B cell (primary cell): ENCODE measurements at places on chromosomes 6 and 20.

GRCh38 chr6:21972516-21972915, 324.3 kb downstream of the PRL start:
- no peak for DNase-seq
- no peak overlapping the region for H3K4me3 ChIP-seq
- no peaks in the 10 kb centered on the region for H3K4me1 ChIP-seq
- H3K27me3 ChIP-seq, result no peaks in the 10 kb centered on the region

GRCh38 chr6:121886223-121886830, 450.9 kb downstream of the GJA1 start:
- H3K27me3 ChIP-seq, result no peaks in the 10 kb centered on the region
- no peak overlapping the region for H3K4me3 ChIP-seq
- DNase-seq, result no peak
- H3K36me3 ChIP-seq, result no peaks in the 10 kb centered on the region
- H3K27ac ChIP-seq, result no peak overlapping the region
- H3K4me1 ChIP-seq, result no peaks in the 10 kb centered on the region

GRCh38 chr6:50198245-50198644, 148.5 kb upstream of the DEFB112 start:
- no peaks in the 10 kb centered on the region for H3K36me3 ChIP-seq
- H3K4me3 ChIP-seq, result no peak overlapping the region
- H3K27me3 ChIP-seq, result no peaks in the 10 kb centered on the region
- no peak overlapping the region for H3K27ac ChIP-seq
- H3K4me1 ChIP-seq, result no peaks in the 10 kb centered on the region

- no peaks in the 10 kb centered on the region for H3K27me3 ChIP-seq
- H3K4me3 ChIP-seq, result no peak overlapping the region
- H3K4me1 ChIP-seq, result no peaks in the 10 kb centered on the region
- no peak overlapping the region for H3K27ac ChIP-seq
- H3K36me3 ChIP-seq, result no peaks in the 10 kb centered on the region
- DNase-seq, result no peak
These were observed 157.0 kb upstream of the FAM83B start for GRCh38 chr6:54689620-54690019.

GRCh38 chr6:143248359-143248758, 187.7 kb downstream of the AIG1 start:
- no peak overlapping the region for H3K4me3 ChIP-seq
- H3K27me3 ChIP-seq, result no peaks in the 10 kb centered on the region
- H3K4me1 ChIP-seq, result no peaks in the 10 kb centered on the region
- no peak overlapping the region for H3K27ac ChIP-seq
- DNase-seq, result no peak

- no peaks in the 10 kb centered on the region for H3K36me3 ChIP-seq
- no peak overlapping the region for H3K27ac ChIP-seq
- H3K4me1 ChIP-seq, result no peaks in the 10 kb centered on the region
- H3K27me3 ChIP-seq, result no peaks in the 10 kb centered on the region
These were observed 68.5 kb downstream of the FOXC1 start for GRCh38 chr6:1678201-1678600.

DNA sequence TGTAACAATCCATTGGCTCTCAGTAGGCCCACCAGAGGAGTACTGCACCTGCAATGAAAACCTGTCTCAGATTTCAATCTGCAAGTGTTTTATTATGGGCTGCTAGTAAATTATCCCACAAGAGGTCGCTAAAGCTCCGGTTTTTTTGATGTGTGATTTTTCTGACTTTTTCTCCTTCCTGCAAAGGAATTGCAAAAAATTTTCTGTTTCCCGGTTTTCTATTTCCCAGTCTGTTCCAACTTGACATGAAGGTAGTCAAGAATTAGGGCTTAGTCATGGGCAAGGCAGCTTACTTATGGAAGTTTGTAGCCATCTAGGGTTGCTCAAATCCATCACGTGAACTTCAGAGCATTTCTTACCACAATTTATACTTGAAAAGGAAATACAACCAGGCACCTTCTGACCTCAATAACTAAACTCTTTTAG, 38.5 kb upstream of the AHI1 start:
- no peaks in the 10 kb centered on the region for H3K27me3 ChIP-seq
- no peaks in the 10 kb centered on the region for H3K36me3 ChIP-seq
- H3K4me1 ChIP-seq, result no peaks in the 10 kb centered on the region
- H3K27ac ChIP-seq, result no peak overlapping the region
- H3K4me3 ChIP-seq, result no peak overlapping the region
- peak; percentile 42 for DNase-seq

DNA sequence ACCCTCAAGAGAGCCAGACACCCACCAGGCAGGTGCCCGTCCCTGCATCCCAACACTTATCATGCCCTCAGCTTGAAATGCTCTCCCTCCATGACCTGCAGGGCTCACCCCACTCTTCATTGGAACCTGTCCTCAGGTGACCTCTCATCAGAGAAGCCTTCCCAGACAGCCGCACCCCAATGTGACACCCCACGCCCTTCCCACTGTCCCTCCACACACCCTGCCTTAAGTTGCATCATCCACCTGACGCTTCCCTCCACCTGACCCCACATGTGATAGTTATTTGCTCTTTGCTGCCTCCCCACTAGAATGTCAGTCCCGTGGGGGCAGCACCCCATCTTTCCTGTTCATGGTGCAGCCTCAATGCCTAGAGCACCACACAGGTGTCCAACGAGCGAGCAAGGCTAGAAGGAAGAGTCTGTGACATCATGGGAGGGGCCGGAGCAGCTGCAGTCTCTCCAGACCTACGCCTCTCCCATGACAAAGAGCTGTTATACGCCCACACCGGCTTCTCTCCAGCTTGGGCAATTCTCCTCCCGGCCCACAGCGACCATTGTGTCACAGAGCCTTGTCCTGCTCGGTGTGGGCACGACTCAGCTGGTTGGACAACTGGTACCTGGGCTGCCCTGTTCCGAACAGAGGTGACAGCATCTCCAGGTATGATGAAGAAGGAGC, 58.2 kb downstream of the NFATC2 start:
- peaks cover 10% of the 10 kb centered on the region for H3K4me1 ChIP-seq
- H3K36me3 ChIP-seq, result no peaks in the 10 kb centered on the region
- no peak overlapping the region for H3K4me3 ChIP-seq
- no peaks in the 10 kb centered on the region for H3K27me3 ChIP-seq
- H3K27ac ChIP-seq, result no peak overlapping the region

DNA sequence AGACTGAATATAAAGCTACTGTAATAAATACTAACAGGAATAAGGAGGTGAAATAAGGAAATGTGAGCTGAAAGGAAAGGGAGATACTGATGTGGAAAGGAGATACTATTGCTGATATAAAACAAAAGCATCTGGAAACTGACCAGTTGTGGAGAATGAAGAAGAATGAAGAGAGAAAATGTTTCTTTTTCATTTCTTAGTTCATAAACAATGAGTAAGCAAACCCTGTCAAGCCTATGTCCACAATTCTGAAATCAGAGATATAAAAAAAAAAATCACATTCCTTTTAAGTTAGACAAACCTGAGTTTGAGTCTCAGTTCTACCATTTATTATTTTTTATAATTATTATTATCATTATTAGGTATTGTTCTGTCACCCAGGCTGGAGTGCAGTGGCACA, 121.6 kb upstream of the GJE1 start:
- no peaks in the 10 kb centered on the region for H3K36me3 ChIP-seq
- no peak for DNase-seq
- H3K4me3 ChIP-seq, result no peak overlapping the region
- H3K27me3 ChIP-seq, result no peaks in the 10 kb centered on the region
- no peaks in the 10 kb centered on the region for H3K4me1 ChIP-seq

- DNase-seq, result no peak
- H3K27me3 ChIP-seq, result no peaks in the 10 kb centered on the region
- H3K4me1 ChIP-seq, result no peaks in the 10 kb centered on the region
- H3K36me3 ChIP-seq, result no peaks in the 10 kb centered on the region
These were observed 129.1 kb downstream of the SASH1 start for GRCh38 chr6:148471624-148472159.

GRCh38 chr6:134235937-134236751, 81.8 kb downstream of the SGK1 start:
- peaks cover 42% of the 10 kb centered on the region for H3K4me1 ChIP-seq
- H3K36me3 ChIP-seq, result no peaks in the 10 kb centered on the region
- DNase-seq, result peak; percentile 87
- H3K27me3 ChIP-seq, result no peaks in the 10 kb centered on the region

- H3K27ac ChIP-seq, result no peak overlapping the region
These were observed 41.4 kb downstream of the INSM1 start for GRCh38 chr20:20409331-20409730.

- H3K4me3 ChIP-seq, result no peak overlapping the region
- no peaks in the 10 kb centered on the region for H3K4me1 ChIP-seq
- no peak for DNase-seq
- peaks cover 35% of the 10 kb centered on the region for H3K36me3 ChIP-seq
- H3K27me3 ChIP-seq, result no peaks in the 10 kb centered on the region
These were observed 50.4 kb downstream of the RPP40 start for GRCh38 chr6:4953440-4953839.

DNA sequence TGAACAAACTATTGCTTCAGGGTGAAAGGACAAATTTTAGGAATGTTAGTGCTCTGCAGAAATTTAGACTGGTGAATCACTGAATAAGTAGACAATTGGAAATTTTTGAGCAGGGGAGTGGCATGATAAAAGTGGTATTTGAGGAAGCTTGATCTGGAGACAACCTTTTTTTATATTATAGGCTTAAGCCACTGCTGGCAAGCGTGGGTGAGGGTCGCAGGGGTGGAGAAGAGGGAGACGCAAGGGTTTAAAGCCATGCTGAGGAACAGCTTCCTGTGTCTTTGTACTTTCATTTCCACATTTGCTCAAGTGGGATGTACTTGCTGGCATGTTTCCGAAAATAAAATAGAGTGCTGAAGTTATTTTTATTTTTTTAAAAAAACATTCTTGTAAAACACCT, 23.7 kb downstream of the NCOA7 start:
- H3K36me3 ChIP-seq, result peaks cover 2% of the 10 kb centered on the region
- no peak overlapping the region for H3K27ac ChIP-seq
- DNase-seq, result no peak
- peaks cover 19% of the 10 kb centered on the region for H3K4me1 ChIP-seq

- peak overlapping the region; percentile 97 for H3K27ac ChIP-seq
- DNase-seq, result no peak
- peaks cover 58% of the 10 kb centered on the region for H3K4me1 ChIP-seq
- no peaks in the 10 kb centered on the region for H3K27me3 ChIP-seq
These were observed 1.0 kb downstream of the BCL2L1 start for GRCh38 chr20:31721408-31722256.

GRCh38 chr6:11023032-11023431, 21.1 kb downstream of the ELOVL2 start:
- H3K27me3 ChIP-seq, result no peaks in the 10 kb centered on the region
- no peak overlapping the region for H3K4me3 ChIP-seq
- DNase-seq, result no peak
- no peaks in the 10 kb centered on the region for H3K36me3 ChIP-seq
- peaks cover 10% of the 10 kb centered on the region for H3K4me1 ChIP-seq

GRCh38 chr6:73631849-73632248, 21.9 kb downstream of the SLC17A5 start:
- no peak overlapping the region for H3K27ac ChIP-seq
- no peak overlapping the region for H3K4me3 ChIP-seq
- DNase-seq, result no peak

DNA sequence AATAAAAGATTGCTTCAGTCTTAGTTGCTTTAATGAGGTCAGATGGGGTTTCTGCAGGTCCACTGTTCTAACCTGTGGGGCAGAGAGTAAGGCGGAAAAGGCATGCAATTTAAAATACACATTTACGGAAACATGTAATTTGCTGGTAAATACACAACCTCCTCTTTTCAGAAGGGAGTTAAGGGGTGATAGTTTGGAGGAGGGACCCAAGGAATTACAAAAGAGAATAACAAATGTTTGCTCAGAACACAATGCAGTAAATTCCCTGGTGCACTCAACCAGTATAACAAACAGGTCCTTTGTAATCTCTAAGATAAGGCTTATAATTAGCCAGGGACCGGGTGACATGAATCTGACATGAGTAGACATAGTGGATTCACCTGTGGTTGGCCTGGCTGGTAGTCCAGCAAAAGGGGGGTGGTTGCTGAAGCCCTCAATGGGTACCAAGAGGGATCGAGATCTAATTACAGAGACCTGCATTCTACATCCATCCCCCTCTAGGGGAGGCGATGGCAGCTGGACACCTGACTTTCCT, 295.1 kb downstream of the PHACTR1 start:
- DNase-seq, result no peak
- peaks cover 13% of the 10 kb centered on the region for H3K4me1 ChIP-seq
- H3K27ac ChIP-seq, result no peak overlapping the region
- peaks cover 9% of the 10 kb centered on the region for H3K27me3 ChIP-seq

GRCh38 chr6:108163644-108164542, 1.9 kb upstream of the NR2E1 start:
- H3K27me3 ChIP-seq, result no peaks in the 10 kb centered on the region
- DNase-seq, result peak; percentile 51
- H3K4me1 ChIP-seq, result peaks cover 59% of the 10 kb centered on the region
- no peak overlapping the region for H3K27ac ChIP-seq
- H3K4me3 ChIP-seq, result no peak overlapping the region

DNA sequence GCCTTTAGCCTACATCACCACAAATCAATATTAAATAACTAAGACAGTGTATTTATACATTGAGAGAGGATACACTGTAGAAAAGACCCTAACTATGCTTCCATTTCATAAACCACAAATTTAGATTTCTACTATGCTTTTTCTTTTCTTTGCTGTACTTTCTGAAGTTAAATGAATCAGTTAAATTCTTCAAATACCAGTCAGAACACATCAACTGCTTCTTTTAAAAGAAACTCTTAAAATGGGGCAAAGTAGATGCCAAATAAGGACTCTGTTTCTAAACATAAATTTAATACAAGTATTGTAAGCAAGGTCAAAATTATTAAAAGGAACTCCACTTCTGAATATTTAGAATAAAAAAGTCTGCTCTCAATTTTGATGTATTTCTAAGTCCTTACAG, 76.9 kb downstream of the GMDS start:
- H3K4me1 ChIP-seq, result peaks cover 6% of the 10 kb centered on the region
- no peaks in the 10 kb centered on the region for H3K36me3 ChIP-seq
- no peak overlapping the region for H3K27ac ChIP-seq
- DNase-seq, result no peak

DNA sequence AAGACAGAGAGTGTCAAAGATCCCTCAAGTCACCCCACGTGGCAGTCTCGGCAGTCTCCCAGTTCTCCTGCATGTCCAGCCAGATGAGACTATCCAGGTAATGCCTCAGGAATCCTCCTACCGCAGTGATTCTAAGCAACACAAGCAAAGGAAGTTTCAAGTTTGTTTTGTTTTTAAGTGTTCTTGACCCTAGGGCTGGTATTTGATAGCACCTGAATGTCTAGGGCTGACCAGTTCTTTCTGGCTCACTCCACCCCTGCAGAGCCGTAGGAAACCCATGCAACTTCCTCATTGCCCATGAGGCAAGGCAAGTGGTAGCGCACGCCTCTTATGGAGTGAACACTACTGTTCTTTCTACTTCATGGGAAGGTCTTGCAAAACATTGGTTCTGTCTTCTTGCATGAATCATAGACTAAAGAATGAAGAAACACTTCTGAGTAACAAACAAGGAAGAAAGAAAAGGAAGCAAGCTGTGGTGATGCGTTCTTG, 24.8 kb upstream of the FOXQ1 start:
- H3K4me1 ChIP-seq, result no peaks in the 10 kb centered on the region
- no peak overlapping the region for H3K4me3 ChIP-seq
- no peaks in the 10 kb centered on the region for H3K36me3 ChIP-seq
- H3K27ac ChIP-seq, result no peak overlapping the region
